ENCODE measurements at places on chromosomes 11 and 22. TPM values are rescaled to one million over a fixed set of nuclear protein-coding genes. Genes with fewer than 3 reads are reported as not detected.

DNA sequence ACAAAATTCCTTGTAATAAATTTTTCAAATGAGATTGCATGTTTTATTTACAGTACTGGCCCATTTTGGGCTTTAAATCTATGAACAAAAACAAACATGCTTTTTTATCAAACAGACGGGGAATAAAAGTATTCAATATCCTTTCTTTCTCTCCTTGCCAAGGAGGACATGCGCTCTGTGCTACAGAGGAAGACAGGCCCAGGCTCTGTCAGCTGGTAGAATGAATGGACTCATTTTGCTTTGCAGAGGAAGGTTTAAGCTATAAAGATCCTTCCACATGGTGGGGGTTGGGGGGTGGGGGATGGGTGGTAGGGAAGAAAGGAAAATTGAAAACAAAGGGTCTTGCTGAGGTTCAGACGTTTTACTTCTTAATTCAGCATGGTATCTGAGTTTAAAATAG lies 575.6 kb downstream of the INSC start:
- H3K27ac ChIP-seq, result no peak overlapping the region
- no peaks in the 10 kb centered on the region for H3K4me1 ChIP-seq
- no peak for DNase-seq
- no peak overlapping the region for H3K4me3 ChIP-seq
- no peaks in the 10 kb centered on the region for H3K36me3 ChIP-seq

DNA sequence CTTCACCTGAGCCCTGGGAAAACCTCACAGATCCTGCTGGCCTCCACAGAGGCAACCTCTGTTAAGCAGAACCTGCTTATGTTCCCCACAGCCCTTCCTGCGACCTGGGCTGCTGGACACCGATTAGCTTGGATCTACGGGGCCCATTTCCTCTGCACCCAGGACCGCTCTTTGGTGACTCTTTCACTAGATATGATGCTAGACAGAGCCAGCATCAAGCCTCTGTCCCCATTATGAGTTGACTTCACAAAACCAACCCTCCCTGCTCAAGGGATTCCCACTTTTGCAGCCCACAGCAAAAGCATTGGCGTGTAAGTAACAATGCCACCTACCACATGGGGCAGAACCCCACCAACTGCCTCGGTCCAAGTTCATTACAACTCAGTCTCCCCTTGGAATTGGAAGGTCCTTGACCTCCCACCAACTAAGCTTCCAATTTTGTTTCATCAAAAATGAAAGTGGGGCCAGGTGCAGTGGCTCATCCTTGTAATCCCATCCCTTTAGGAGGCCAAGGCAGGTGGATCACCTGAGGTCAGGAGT lies 15.2 kb upstream of the TMPRSS4 start:
- H3K4me3 ChIP-seq, result no peak overlapping the region
- DNase-seq, result no peak
- no peaks in the 10 kb centered on the region for H3K4me1 ChIP-seq

DNA sequence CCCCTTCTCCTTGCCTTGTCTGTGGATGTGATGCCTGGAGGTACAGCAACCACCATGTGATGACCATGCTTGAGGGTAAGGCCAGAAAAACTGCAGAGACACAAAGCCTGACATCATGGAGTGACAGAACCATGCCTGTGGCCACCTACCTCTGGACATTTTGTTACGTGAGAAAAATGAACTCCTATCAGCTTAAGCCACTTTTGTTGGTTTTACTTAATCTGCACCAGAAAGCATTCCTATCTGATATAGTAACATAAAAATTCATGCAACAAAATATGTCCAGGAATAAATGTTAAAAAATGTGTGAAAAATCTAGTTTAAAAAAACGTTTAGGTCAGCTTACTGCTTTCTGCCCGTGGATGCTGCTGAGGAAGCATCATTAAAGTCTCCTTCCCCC lies 42.6 kb upstream of the P4HA3 start:
- H3K36me3 ChIP-seq, result no peaks in the 10 kb centered on the region
- no peak for DNase-seq
- H3K4me1 ChIP-seq, result no peaks in the 10 kb centered on the region
- H3K4me3 ChIP-seq, result no peak overlapping the region
- no peaks in the 10 kb centered on the region for H3K27me3 ChIP-seq

DNA sequence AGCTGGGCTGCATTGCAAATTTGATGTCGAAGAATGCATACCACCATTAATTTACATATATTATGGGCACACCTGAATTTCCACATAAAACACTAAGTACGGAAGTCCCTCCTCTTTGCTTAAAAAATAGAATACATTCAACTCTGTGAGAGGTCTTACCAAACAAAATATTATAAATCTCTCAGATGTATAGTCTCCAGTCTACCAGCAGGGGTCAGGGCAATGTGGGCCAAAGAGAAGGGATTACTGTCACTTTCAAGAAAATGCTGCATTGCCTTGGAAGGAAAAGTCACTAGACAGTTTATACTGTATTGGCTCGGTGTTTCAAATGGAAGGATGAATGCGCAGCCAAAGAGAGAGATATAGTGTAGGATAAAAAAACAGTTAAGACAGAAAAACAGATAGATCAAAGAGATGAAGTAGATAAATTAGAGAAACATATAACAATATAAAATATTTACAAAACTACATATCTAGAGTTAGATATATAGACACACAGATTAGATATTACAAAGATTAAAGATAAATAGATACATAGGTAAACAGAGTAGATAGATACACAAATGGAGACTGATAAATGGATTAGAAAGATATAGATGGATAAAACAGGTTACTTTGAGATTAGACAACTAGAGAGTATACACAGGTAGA lies 20.9 kb downstream of the SERGEF start:
- H3K27ac ChIP-seq, result no peak overlapping the region
- H3K4me3 ChIP-seq, result no peak overlapping the region
- H3K36me3 ChIP-seq, result peaks cover 64% of the 10 kb centered on the region
- H3K4me1 ChIP-seq, result no peaks in the 10 kb centered on the region
- no peak for DNase-seq
- H3K27me3 ChIP-seq, result no peaks in the 10 kb centered on the region

GRCh38 chr22:38240734-38241252 lies 32.0 kb downstream of the TMEM184B start:
- H3K4me3 ChIP-seq, result no peak overlapping the region
- no peak overlapping the region for H3K27ac ChIP-seq
- H3K27me3 ChIP-seq, result no peaks in the 10 kb centered on the region
- no peak for DNase-seq
- H3K36me3 ChIP-seq, result peaks cover 57% of the 10 kb centered on the region

DNA sequence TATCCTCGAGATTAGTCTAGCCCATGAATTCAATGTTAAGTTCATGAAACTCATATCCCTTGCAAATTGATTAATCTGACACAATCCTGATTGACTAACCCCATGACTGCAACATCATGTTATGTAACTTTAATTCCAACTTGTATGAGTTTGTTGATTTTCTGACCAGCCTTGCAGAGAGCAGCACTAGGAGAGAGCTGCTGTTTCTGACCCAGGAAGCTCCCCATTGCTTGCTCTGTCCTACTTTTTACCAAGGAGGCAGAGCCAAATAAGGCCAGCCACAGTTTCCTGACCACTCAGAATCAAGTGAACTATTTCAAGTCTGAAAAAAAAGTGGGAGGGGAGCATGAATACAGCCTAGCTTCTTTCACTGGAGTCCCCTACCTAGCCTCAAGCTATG lies 13.2 kb downstream of the MPZL3 start:
- H3K36me3 ChIP-seq, result peaks cover 8% of the 10 kb centered on the region
- H3K4me3 ChIP-seq, result peak overlapping the region; percentile 69
- peaks cover 71% of the 10 kb centered on the region for H3K4me1 ChIP-seq
- peak overlapping the region; percentile 73 for H3K27ac ChIP-seq
- no peaks in the 10 kb centered on the region for H3K27me3 ChIP-seq

GRCh38 chr11:120288021-120288420 lies 37.1 kb upstream of the TLCD5 start:
- H3K36me3 ChIP-seq, result no peaks in the 10 kb centered on the region
- DNase-seq, result no peak
- H3K4me3 ChIP-seq, result no peak overlapping the region
- H3K27ac ChIP-seq, result no peak overlapping the region

DNA sequence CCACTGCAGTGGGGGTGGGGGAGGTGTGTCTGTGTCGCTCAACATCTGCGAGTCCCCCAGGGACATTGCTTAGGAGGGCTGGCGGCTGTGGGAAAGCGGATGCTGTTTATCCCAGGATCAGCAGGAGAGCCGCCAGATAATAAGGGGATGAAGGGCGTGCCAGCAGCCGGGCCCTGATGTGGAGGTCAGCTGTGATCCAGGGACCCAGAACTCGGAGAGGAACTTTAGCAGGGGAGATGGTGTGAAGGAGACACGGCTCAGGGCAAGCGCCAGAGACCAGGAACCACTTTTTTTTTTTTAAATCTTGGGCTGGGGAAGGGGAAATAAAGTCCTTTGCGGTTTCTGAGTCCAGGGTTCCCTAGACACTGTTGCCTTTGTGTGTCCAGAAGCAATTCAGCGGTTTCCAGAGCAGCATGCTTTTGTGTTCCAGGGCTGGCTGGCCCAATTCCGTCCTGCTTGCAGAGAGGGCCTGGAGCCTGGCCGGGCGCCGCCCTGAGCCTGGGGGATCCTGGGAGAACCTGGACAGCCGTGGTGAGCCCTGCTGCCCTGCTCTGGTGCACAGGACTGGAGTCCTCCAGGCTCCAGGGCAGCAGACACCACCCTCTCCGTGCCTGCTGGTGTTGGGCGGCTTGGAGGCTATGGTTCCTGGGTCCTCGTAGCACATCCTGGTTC lies at the start of gene GRAMD4:
GRAMD4 (plus strand) TSS at position 557 of the 672 bp plus-strand sequence. CDS start 6,414 bp downstream, outside the sequence.
- H3K36me3 ChIP-seq, result no peaks in the 10 kb centered on the region
- peak within 1 kb of the TSS; percentile 70 for H3K27ac ChIP-seq
- H3K4me3 ChIP-seq, result peak within 1 kb of the TSS; percentile 73
- peak; percentile 82 for DNase-seq

GRCh38 chr11:36609383-36609782 lies 11.3 kb upstream of the RAG2 start:
- no peaks in the 10 kb centered on the region for H3K27me3 ChIP-seq
- H3K4me1 ChIP-seq, result no peaks in the 10 kb centered on the region
- H3K27ac ChIP-seq, result no peak overlapping the region
- no peaks in the 10 kb centered on the region for H3K36me3 ChIP-seq
- DNase-seq, result no peak

- H3K27ac ChIP-seq, result no peak overlapping the region
- DNase-seq, result no peak
- no peaks in the 10 kb centered on the region for H3K36me3 ChIP-seq
- H3K27me3 ChIP-seq, result no peaks in the 10 kb centered on the region
Observed at GRCh38 chr11:30741039-30741550, 154.9 kb upstream of the MPPED2 start.

EMSY gene
- polyA plus RNA-seq, result 31.3 TPM

TBX10 gene
- polyA plus RNA-seq, result not detected

KDM4E gene
- polyA plus RNA-seq, result not detected

IGSF9B gene
- polyA plus RNA-seq, result not detected

BARX2 gene
- not detected for polyA plus RNA-seq

Measured in CD14-positive monocyte (primary cell).